Mammary epithelial cell (primary cell): ENCODE measurements at places on chromosomes 11 and 22.
A peak's percentile ranks its signal among the peaks of the same experiment; 100 is the strongest.

- DNase-seq = peak; percentile 30
Measured at GRCh38 chr11:33000181-33000580, 15.5 kb upstream of the DEPDC7 start.

DNA sequence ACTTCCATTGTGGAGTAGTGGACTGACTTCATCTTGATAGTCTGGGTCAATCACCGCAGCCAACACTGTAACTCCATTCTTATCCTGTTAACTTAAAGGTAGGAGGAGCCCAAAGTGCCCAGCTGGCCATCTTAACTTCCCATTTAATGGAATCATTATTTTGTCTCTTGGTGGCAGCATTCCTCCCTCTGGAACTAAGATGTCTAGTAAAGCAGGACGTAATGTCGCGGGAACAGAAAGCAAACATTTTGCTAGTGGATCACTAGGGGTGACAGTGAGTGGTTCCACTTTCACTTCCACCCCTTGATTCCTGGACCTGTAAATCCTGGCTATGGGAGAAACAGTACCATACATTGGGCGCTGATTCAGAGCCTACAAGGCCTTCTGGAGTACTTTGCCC, 71.4 kb downstream of the GAB4 start:
- DNase-seq = no peak

- DNase-seq = no peak
Measured at GRCh38 chr11:1356007-1356435, 33.7 kb upstream of the BRSK2 start.

DNA sequence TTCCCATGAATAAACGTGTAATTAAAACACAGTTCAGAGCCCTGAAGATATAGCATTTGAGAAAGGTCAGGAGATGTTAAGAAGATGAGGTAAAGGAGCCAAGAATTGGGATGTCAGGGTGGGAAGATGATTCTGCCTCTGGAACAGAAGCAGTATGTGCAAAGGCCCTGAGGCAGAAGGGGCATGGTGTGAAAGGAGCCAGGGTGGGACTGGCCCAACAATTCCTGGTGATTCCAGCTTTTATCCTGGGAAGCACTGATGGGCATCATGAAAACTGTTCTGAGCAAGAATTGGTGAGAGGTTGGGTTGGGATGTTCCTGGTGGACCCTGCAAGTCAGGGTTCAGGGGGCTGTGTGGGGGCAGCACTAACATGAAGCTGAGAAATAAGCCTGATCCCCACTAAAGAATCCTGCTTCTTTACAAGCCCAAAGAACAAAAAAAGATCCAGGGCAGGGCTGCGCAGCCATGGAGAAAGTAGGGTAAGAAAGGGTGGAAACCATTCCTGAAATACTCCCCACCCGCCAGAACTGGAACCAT, 2.5 kb upstream of the FXYD6 start:
- DNase-seq = no peak

GRCh38 chr22:49322231-49322630, 505.4 kb downstream of the BRD1 start:
- no peak for DNase-seq

DNA sequence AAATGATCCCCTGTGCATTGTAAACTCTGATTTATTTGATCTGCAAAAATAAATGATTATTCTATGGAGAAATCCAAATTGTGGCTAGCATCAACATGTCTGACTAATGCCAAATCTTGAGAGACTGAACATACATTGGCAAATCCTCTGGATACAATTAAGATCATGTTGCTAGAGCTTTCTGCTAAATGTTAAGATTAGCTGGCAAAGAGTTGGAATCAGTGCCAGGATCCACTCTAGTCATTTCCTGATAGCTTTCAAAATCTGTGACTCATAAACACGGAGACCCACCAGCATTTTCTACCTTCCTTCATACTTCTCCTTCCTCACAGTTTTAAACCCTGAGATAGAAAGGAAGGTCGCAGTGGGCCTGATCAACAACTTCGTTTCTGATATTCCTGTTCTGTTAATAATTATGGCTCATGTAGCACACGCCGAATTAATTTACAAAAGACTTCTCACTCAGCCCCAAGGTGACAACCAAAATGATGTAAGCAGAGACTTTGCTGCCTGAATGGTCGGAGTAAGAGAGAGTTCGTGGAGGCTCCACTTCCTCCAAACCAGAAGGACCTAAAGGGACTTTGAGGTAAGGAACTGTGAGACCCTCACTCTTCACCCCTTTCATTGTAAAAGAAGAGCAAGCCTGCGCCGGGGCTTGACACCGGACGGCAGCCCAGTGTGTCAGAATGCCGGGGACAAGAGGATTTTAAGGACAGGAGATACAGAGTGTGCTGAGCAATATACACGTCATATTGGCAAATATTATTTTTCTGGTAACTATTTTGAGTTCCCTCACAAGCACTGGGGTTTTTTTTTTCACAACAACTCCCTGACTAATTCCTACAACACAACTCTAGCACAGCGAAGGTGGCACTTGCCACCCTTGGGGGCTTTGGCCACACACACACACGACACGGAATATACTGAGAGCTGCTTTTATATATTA, 42.0 kb downstream of the SERPINH1 start:
- peak; percentile 67 for DNase-seq

DNA sequence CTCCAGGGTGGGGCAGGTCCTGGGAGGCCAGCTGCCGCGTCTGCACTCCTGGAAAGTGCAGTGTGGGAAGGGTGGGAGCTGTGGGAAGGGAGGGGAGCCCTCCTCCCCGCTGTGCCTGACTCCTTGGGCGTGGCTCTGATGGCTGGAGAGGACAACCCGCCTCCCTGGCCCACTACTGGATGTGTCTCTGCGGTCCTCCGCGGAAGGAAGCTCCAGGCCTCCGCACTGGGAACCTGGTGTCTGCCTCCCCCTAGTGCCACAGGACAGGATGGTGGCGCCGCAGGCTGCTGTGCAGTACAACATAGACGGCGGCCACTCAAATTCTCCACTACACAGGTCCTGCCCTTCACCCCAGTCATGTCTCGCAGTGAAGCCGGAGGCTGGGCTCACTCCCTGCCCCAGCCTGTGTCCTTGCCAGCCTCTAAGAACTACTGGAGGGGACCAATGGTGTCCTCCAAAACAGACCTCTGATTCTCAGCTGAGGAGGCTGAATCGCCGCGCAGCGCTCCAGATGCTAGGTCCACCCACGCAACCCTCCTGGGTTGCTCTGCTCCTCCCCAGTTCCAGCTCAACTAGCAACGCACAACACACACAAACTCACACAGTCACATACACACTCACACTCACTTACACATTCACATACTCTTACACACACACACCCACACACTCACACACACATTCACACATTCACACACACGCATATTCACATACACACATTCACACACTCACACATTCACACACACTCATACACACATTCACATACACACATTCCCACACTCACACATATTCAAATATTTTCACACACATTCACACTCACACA, 12.4 kb upstream of the DSCAML1 start:
- DNase-seq = peak; percentile 55

DNA sequence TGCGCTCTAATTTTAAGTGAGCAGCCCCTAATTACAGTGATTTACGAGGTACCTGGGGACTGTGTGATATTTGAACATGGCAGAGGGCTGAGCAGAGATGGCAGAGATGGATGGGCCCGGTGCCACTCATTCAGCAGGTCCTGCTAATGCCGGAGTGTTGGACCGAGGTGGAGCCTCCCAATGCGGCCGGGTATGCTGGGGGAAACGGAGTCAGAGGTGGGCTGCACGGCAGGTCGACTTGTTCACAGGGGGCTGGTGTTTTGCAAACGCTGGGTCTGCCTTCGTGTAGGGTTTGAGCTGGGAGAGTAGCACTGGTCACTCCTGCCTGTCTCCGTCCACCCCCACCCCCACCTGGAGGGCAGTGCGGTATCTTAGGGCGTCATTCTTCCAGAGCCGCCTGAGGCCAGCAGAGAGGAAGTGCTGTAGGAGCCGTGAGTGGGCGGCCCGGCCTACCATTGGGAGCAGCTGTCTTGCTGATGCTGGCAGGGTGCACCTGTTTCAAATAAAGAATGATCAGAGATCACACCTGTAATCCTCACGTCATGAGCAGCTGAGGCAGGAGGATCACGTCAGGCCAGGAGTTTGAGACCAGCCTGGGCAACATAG, 122.6 kb downstream of the IGLL1 start:
- DNase-seq = no peak

DNA sequence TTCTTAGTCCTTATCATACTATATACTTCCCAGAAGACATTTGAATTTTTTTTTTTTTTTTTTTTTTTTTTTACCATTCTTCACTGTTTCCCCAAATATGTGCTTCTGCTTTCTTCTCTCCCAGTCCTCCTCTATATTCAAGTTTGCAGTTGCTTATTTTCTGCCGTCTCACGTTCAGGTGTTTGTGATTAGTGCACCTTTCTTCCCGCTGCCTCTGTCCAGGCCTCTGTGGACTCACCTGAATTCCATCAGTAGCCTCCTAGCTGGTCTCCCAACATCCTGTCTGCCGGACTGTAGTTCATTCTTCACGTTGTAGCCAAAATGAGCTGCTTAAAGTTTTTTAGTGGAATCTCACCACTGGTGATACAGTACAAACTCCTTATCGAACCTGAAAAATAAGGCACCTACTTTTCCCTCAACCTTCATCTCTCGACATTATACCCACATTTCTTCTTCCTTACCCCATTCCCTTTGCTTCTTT, 795 bp upstream of the MSANTD4 start:
- no peak for DNase-seq

DNA sequence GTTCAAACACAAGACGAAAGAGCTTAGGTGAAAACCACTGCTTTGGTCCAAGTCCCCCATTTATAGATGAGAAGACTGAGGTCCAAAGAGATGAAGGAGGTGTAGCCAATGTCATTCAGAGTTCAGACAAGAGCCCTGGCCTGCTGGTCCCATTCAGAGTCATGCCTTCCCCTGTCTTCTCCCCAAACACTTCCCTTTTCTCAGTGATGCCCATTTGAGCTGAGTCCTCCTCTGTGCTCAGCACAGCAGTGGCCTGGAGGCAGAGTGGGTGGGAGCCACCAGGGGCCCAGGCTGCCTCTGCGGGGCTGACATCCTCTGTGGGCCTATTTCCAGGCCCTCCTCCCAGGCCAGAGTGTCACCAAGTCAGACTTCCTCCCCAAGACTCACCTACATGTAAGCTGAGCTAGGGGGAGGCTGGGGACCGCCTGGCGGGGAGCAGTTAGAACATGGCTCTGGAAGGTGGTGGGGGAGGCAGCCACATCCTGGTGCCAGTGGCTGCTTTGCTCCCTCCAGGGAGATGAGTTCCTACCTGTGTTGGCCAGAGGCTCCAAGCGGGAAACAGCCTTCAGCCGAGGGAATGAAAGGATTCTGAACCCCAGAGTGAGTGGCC, 22.4 kb upstream of the LRRC10B start:
- DNase-seq = no peak

DNA sequence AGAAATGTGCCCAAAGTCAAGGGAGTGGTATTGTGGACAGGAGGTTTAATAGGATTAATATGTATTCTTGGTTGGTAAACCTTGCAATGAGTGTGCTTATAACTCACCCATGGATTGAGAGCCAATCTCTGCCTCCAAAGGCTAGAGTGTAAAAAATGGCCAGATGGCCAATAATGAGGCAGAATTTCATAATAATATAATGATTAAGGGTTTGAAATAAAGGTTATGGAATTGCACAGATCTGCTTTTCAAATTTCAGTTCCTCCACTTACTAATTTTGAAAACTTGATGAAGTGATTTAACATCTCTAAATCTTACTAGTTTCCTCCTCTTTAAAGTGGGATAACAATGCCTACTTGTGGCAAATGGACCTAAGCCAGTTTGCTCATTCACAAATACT, 94.8 kb downstream of the BDNF start:
- no peak for DNase-seq

GRCh38 chr11:46896719-46897406, 21.5 kb downstream of the LRP4 start:
- DNase-seq = peak; percentile 44

DNA sequence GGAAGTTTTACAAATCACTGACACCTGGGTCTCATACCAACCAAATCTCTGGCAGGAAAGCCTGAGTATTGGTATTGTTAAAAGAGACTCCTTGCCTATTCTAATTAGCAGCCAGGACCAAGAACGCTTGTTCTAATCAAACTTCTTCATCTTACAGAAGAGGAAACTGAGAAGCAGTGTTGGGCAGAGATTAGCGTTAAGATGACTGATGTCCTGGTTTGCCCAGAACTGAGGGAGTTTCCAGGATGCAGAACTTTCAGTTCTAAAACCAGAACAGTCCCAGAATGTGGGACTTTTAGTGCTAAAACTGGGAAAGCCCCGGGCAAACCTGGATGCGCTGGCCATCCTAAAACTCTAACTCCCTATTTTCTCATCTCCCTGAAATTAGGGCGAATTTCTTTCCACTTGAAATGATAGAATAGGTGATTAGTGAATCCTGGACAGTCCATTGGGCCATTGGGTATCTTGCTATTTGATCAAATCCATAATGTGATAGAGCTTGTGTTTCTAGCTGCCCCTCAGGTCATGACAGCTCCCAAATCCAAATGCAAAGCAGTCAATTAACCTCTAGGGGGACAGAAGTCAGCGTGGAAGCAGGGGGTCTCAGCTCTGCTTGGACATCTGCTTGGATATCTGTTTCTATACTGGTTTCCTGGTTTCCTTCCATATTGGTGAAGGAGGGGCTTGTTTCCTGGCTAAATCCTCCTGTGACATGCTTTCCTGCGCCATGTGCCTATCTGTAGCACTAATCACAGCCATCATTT, 16.0 kb upstream of the TMPRSS13 start:
- DNase-seq = no peak

DNA sequence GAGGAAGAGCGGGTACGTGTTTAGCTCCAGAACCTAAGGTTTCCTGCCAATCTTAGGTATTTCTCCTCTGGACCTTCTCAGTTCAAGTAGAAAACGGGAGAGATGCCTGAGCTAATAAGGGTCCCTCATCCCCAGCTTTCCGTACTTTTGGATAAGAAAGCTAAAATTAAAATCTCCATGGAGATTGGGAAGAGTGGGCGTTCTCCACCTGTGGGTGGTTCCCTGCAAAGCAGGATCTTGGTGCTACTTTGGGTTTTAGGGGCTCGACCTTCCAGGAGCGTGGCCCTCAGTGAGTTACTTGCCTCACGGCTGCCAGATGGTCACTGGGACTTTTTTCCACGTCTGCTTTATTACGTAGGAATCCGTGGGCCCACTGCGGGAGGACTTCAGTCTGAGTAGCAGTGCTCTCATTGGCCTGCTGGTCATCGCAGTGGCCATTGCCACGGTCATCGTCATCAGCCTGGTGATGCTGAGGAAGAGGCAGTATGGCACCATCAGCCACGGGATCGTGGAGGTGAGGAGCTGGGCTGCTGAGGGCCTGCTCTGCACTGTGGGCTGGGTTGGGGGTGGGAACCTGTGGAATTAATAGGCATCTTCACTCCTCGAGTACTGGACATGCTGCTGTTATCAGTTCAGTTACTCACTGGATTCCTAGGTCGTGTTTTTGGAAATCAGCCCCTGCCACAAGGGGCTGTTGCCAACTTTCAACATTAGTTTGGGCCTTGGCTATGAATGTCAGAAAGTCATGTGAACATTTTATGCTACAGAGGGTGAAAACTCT, 17.8 kb upstream of the ST14 start:
- no peak for DNase-seq

- no peak for DNase-seq
Measured at GRCh38 chr11:91755951-91756707, 468.5 kb upstream of the FAT3 start.

- DNase-seq = no peak
Measured at GRCh38 chr11:6400431-6401345, 10.4 kb downstream of the SMPD1 start.

- DNase-seq = no peak
Measured at GRCh38 chr22:29464581-29464980, 15.4 kb upstream of the NEFH start.

GRCh38 chr11:12636871-12637410, 37.3 kb upstream of the TEAD1 start:
- DNase-seq = no peak

GRCh38 chr22:45130891-45131290, 32.8 kb upstream of the NUP50 start:
- no peak for DNase-seq

GRCh38 chr11:28209906-28210305, 101.7 kb downstream of the METTL15 start:
- DNase-seq = no peak
